Activated CD8-positive, alpha-beta memory T cell treated with anti-CD3 and anti-CD28 coated beads, Interleukin-2, amount 50 U/mL, for 4 hours (primary cell): ENCODE measurements at places on chromosomes 13 and 19.
A peak's percentile ranks its signal among the peaks of the same experiment; 100 is the strongest.

GRCh38 chr13:72920097-72920496, 138.2 kb downstream of the PIBF1 start:
- DNase-seq, result no peak

- DNase-seq, result no peak
Observed at GRCh38 chr19:16444269-16444600, 27.5 kb downstream of the EPS15L1 start.

GRCh38 chr13:35961002-35961401, 170.2 kb downstream of the DCLK1 start:
- DNase-seq, result no peak

DNA sequence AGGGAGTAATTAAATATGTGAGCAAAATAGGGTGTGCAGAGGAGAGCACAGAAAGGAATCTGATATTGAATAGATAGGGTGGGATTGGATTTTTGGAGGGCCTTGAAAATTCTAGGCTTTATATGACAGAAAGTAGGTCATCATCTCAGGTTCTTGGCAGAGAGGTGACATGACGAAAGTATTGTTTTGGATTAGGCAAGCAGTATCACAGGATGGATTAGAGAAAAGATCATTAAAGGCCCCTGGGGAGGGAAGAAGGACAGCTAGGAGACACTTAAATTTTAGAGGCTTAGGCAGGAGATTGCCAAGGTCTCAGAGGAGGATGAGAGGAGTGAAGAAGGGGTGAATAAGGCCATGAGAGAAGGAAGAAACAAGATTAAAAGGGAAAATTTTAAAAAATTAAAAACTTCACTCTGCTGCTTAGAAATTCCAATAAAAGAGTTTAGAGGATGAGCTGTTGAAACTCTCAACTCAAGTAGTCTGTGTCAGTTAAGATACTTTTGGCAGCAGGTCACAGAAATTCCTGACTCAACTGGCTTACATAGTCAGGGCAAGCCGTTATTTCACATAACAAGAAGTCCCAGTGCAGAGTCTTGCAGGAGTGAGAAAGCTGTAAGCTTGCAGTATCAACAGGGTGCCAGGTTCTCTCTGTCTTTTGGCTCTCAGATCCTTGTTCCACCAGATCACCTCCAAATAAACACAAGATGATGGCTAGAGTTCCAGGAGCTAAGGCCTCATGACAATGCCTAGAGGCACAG, 8.8 kb downstream of the GPC6 start:
- no peak for DNase-seq

DNA sequence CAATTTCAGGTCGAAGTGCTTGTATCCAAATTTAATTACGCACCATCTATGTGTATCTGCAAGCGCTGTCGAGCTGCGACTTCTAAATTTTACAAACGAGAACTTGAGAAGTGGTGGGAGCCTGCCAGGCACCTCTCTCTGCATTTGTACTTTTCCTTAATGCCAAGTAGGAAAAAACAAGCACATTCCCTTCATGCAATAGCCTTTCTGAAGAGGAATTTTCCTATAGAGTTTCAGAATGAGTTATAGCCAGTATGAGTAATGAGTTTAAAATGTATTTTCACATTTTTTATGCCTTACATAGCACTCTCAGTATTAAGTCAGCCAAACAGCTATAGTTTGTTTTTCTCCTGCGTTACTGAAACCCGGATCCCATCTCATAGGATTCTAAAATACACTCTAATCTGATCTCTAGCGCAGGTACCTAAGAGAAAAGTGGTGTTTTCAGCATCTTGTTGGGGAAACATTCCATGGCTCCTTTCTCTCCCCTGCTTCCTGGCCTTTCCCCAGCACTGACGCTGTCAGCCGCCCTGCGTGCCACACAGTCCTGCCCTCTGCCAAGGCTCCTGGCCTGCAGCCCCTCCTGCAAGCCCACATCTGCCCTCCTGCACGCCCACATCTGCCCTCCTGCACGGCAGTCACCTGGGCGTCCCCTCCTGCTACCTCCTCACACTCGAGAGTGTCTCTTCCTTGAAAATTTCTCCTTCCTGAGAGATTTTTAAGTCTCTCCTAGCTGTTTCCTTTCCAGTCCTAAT, 526.9 kb downstream of the MYO16 start:
- no peak for DNase-seq

DNA sequence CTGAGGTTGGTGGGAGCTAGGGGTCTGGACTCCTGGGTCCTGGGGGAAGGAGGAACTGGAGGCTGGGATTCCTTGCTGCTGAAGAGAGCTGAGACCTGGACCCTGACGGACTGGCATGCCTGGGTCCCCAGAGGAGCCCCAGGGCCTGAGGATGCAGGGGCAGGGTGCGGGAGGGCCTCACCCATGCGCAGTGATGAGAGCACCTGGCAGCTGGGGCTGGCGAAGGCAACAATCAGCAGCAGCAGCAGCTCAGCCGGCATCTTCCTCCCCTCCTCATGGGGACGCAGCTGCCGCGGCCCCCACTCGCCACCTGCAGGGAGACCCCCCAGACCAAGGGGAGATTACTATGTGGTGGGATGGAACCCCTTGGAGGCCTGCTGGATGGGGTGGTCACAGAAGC, 4.5 kb downstream of the GRIK5 start:
- no peak for DNase-seq

DNA sequence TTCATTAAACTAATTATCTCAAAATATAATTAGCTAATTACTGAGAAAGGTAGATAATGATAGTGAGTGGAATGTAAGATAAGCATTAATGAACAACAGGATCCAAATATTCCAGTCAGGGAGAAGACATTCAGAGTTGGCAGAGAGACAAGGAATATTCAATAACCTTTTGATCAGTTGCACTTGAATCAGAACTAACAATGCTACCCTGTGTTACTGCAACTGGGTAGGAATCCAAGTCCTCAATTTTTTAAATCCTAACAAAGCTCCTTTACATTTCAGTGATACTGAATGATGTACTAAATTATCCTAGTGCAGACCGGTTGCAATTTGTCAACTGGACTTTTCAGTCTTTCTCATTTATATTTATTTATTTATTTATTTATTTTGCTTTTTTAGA, 107.1 kb upstream of the MIR17HG start:
- DNase-seq, result no peak

GRCh38 chr13:49374585-49375290, 69.1 kb downstream of the CAB39L start:
- DNase-seq, result no peak

DNA sequence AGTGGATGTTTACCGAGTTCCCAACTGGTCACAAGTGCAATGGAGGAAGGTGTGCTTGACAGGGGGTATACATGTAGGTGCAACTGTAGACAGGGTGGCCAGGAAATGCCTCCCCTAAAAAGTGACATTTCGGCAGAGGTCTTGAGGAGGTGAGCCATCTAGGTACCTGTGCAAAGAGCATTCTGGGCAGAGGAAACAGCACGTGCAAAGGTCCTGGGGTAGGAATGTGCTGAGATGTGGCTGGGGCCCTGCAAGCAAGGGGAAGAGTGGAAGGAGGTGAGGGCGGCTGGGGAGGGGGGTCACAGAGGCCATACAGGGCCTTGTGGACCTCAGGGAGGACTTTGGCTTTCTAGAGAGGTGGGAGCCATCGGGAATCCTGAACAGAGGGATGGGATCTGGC, 8.1 kb downstream of the ADGRL1 start:
- DNase-seq, result no peak

DNA sequence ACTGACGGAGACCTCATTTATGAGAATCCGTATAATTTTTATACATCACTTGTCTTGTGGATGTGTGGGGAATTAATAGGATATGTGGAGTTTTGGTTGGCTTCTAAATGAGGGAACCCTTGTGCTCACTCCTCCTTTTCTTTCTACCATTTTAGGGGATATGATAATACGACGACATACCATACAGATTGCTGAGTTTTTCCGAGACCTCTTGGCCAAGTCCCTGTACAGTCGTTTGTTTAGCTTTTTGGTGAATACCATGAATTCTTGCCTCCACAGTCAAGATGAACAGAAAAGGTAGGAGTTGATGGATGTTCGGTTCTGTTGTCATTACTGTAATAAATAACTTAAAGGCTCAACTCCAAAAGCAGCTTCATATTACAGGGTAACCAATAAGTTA, 335.2 kb downstream of the MYO16 start:
- no peak for DNase-seq

DNA sequence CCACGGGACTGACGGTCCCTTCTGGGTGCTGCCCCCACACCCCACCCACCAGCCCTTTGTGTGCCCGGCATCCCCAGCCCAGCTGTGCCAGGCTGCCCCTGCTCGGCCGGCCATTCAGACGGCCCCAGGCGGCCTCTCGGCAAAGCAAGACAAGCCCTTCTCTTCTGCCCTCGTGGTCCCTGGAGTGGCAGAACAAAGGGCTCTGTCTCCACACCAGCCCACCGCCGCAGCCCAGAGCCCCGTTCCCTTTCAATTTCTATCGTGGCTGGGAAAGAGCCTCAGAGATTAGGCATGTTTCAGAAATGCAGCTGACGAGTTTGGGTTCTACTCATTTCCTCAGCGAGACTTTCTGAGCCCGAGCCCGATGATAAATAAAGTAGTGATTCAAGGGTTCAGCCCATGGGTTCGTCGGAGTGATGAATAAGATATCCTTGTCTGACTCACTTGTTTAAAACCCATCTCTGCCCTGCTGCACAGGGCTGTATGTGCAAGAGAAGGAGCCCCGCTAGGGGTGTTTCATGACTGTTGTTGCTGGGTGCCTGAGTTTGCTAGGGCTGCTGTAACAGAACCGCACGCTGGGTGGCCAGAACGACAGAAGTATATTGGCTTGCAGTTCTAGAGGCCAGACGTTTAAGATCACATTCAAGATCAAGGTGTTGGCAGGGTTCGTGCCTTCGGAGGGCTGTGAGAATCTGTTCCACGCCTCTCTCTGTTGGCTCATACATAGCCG, 4.3 kb downstream of the MYO9B start:
- peak; percentile 67 for DNase-seq

DNA sequence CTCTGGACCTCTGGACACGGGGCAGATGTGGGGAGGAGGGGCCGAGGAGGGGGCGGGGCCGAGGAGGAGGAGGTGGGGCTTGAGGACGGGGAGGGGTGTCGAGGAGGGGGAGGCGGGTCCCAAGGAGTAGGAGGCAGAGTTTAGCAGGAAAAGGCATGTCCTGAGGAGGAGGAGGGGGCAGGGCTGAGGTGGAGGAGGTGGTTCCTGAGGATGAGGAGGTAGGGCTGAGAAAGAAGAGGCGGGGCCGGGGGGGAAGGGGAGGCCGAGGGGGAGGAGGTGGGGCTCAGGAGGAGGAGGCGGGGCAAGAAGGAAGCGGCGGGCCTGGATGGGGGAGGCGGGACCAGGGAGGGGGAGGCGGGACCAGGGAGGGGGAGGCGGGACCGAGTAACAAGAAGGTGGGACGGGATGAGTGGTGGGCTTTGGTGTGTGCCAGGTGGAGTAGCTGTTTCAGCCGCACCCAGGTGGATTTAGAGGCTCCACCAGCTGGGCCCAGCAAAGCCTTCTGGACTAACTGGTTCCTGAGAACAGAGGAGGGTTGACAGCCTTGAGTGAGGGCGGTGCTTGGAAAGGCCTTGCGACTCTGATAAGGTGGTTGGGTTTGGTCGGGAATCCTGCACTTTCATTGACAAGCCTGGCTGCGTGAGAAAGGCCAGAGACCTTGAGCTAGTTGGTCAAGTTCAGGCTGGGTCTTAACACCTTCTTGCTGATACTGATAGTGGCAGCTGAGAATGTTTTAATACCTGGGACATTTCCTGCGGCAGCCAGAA, 7.7 kb downstream of the TECR start:
- DNase-seq, result peak; percentile 34

DNA sequence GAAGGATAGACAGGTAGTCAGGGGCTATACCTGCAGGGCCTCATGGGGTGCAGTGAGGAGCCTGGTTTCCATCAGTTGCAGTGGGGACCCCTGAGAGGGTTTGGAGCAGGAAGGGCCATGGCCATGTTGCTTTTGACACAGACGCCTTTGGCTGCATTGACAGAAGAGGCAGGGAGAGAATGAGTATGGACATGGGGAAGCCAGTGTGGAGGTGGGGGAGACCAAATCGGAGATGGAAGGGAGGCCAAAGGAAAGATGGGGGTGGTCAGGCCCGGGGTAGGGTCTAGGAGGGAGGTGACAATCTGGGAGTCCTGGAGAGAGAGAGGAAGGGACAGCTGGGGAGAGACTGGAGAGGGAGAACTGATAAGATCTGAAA, 1.3 kb downstream of the HSD11B1L start:
- no peak for DNase-seq

DNA sequence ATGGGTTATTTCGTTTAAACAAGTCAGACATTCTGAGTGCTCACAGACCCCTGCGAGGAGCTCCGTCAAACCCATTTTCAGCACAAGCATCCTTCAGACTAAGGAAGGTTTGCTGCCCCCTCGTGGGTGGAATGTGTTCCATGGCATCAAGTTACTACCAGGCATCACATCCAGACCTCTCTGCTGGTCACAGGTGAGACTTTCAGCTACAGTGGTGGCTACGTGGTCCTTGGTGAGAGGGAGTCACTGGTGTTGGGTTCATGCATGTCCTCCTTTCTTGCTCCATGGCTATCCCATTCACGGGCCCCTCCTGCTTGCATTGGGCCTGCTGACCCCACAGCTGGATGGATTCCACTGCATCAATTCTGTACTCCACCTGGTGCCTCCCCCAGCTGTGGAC, 9.1 kb upstream of the LILRB5 start:
- peak; percentile 69 for DNase-seq

DNA sequence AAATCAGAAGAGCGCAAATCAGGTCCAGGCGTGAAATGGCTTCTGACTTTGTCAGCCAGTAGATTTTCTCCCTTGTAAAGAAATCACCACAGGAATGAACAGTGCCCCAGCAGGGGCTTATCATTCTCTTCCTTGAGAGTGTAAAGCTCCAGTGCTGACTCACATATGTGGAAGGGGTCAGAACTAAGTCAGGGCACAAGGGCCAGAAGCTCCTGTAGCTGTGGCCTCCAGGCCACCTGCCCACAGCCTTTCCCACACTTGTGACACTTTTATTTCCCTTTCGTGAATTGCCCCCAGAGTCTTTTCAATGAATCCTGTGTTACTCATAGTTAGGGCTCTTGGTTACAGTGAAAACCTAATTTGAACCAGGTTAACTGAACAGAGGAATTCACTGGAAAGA, 99.6 kb downstream of the SUCLA2 start:
- no peak for DNase-seq

- DNase-seq, result no peak
Observed at GRCh38 chr13:26051231-26051656, 572 bp downstream of the SHISA2 start.

GRCh38 chr19:30428092-30428680, 56.0 kb downstream of the ZNF536 start:
- no peak for DNase-seq

GRCh38 chr19:42092350-42092749, 16.4 kb downstream of the ZNF574 start:
- peak; percentile 33 for DNase-seq

DNA sequence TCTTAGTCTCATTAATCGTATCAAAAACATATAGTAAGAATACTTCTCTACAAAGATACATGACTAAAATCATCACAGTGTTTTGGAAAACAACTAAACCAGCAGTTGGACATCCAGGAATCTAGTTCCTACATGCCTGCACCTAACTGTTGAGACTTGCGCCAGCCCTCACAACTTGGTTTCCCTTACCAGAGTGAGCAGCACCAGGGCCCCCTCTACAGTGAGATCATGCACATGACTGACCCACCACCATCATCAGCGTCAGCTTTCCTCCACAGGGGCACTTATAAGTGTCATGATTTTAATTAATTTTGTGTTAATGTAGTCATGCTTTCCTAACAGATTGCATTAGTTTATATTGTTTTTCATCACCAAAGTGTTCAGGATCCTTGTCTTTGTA, 1322.0 kb downstream of the EFNB2 start:
- no peak for DNase-seq

GRCh38 chr13:71751073-71751472, 115.9 kb downstream of the DACH1 start:
- DNase-seq, result no peak
